ENCODE measurements at places on chromosomes 12 and 14. TPM values are rescaled to one million over a fixed set of nuclear protein-coding genes. Genes with fewer than 3 reads are reported as not detected.

DNA sequence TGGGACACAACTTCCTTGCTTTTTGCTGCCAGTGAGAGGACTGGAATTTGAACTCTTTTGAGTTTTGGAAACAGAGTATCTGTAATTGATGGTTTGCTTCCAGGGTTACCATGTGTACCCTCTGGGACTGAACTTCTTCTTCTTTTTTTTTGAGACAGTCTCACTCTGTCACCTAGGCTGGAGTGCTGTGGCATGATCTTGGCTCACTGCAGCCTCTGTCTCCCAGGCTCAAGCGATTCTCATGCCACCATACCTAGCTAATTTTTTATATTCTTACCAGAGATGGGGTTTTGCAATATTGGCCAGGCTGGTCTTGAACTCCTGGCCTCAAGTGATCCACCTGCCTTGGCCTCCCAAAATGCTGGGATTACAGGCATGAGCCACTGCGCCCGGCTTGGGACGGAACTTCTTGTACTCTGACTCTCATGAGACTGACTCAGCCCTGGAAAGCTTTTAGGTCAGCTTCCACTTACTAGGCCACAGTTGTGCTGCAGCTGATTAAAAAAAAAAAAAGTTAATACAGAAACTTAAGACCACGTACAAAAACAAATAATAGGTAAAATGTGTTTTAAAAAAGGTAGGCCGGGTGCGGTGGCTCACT is 15.8 kb downstream of the SEL1L start:
- DNase-seq, result no peak

DNA sequence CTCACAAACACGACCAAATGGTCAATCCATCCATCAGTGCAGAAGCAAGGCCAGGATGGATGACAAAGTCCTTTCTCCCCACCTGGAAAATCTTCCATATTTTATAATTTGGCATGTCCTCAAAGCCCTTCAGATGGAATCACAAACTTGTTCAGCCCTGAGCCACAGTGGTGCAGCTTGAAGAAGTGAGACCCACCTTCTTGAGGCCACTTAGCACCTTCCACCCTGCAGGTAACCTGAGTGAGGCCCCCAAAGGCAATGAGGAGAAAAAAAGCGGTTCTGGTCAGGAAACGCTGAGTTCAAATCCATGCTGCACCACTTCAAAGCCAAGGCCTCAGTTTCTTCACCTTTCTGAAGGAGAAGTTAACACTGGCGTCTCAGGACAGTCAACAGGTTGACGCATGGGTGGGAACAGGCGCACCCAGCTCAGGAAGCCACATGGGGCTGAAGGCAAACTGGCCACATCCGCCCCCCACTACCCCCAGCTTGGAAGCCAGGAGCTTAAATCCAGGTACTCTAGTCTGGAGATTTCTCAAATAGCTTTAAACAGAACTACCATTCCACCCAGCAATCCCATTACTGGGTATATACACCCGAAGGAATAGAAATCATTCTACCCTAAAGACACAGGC is 320.4 kb downstream of the BCL11B start:
- DNase-seq, result no peak

DNA sequence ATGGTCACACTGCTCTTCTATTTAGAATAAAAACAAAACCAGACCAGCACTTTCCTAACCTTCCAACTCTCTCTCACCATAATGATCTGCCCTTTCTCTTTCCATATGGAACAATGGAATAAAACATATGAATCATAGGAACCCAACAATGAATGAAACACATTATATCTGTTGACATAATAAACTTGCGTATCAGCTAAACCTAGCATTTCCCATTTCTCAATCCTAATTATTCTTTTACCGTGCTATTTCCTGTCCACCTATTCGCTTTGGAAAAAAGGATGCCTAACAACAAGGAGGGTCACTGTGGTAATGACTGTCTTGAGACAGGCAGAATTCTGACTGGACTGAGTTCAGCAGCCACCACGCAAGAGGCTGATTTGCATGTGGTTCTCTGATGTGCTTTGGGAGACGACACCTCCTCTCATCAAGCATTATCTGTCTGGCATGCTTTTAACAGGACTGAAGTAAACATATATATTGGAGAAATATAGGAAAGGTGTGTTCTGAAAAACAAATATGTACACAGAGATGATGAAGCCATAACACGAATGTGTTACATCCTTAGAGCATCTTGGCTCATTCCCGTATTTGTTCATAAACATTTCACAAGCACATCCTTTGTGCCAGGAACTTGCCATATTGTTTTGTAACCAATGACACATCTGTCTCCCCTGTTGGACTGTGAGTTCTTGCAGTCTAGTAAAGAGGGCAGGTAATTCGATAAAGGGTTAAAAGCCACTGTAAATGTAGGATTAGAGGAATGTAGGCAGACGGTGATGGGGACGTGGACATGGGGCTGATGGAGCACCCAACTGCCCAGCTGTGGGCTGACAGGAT is 87.7 kb downstream of the PTPRB start:
- no peak for DNase-seq

DNA sequence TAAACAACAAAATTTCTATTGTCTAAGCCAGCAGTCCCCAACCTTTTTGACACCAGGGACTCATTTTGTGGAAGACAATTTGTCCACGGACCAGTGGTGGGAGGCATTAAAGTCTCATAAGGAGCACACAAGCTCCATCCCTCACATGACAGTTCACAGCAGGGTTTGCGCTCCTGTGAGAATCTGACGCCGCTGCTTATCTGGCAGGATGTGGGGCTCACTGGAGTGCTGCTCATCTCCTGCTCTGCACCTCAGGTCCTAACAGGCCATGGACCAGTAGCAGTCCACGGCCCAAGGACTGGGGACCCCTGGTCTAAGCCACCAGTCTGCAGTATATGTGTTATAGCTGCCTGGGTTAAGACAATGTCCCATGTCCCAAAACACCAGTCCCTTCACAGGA is 27.2 kb downstream of the VCPKMT start:
- DNase-seq, result no peak

GRCh38 chr14:77303417-77304156 is 17.1 kb downstream of the POMT2 start:
- DNase-seq, result no peak

DNA sequence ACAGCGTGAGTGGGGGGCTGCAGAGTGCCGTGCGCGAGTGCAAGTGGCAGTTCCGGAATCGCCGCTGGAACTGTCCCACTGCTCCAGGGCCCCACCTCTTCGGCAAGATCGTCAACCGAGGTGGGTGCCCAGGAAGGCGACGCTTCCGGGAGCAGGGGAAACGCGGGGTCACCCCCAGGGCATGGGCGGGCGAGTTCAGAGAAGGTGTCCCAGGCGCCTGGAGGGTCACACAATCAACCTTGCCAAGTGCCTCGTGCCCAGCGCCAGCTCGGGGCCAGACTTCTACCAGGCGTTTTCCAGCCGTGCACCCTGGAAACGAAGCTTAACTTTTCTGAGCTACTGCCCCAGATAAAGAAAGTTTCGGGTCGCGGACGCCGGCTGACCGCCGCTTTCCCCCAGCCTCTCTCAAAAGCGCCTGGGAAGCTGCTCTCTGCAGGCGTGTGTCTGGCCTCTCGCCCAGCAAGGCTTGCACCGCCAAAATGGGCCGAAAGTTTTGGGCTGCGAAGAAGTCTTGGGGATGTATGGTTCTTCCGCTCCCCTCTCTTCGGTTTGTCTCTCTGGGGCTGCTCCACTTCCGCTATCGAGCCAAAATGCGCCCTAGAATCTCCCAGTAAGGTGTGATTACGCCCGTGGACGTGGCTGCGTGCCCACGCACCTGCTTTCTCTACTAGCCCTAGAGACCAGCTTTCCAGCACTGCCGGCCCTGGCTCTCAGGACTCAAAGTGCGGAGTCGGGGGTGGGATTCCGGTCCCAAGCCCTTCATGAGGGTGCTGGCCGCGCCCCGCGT is 1.7 kb downstream of the WNT1 start:
- DNase-seq, result no peak

- DNase-seq, result no peak
Measured at GRCh38 chr14:35406506-35407305, 2.2 kb upstream of the NFKBIA start.

DNA sequence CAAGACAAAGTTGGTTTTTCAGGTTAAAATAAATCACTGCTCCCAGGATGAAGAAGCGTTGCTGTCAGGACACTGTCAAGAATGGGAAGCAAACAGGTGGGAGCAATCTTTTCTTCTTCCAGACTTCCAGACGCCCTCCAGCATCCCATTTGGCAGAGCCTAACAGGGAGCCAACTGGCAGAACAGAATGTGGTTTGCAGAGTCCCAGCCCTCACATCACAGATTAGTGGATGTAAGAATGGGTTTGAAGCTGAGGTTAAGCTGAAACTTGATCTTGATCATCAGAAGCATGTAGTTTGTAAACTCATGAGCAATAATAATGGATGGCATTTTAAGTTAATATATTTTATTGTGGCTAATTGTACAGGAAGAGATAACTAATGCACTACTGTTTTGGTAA is 636.4 kb downstream of the SLC6A15 start:
- no peak for DNase-seq

DNA sequence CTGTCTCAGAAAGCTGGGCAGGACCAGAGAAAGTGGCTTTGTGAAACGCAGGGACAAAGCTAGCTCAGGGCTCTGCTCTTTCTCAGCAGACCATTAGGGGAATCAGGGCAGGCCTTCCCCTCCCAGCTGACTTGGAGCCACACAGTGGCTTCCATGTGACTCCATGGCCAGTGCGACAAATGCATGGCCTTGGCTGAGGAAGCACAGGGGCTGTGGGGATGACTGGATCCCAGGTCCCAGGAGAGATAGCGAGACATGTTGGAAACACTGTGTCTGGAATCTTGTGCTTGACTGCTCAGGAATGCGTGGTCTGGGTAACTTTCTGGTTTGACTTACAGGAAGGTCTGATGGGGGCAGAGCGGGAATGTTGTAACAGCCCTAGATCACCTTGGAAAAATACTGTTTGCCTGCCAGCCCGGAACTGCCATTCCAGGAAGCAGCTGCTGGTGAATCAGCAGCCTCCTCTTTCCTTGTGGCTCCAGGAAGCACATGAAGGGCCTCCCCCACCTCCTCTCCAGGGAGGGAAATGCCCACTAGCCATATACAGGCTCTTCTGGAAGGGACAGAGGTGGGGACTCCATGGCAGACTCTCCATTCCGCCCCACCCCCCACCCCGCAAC is 133.5 kb upstream of the HIF1A start:
- DNase-seq, result no peak

GRCh38 chr14:87251011-87251410 is 742.0 kb downstream of the GALC start:
- no peak for DNase-seq

- DNase-seq, result no peak
Measured at GRCh38 chr12:53252349-53252916, 15.7 kb upstream of the ESPL1 start.

DNA sequence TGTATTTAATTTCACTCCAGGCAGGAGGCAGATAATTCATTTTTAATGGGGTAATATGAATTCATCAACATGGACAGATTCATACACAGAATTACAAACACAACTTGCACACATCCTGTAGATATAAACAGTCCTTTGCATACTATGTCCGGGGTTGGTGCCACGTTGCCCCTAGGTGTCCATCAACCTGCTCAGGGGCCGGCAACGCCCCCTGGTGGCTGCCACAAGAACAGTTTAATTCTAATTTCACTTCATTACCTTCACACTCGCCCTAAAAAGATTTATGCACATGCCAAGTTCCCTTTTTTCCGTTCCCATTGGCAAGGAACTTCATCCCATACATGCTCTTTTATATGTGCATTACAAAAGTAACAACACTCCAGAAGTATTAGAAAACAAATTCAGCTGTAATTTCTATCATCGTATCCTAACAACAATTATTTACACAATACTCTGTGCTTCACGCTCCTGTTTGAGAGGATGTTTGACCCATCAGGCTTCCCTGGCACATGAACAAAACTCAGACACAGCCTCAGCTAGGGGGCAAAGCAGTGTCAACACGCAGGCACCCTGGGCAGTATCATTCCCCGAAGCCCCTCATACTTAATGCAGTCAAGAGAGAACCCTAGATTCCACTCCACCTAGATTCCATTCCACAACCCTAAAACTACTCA is 15.5 kb downstream of the MANSC1 start:
- DNase-seq, result no peak

- no peak for DNase-seq
Measured at GRCh38 chr12:32264961-32265360, 134.4 kb upstream of the FGD4 start.

- DNase-seq, result no peak
Measured at GRCh38 chr12:46406352-46407027, 33.9 kb upstream of the SLC38A2 start.

GRCh38 chr14:94936401-94936892 is 166.5 kb upstream of the GSC start:
- DNase-seq, result peak; percentile 94

DNA sequence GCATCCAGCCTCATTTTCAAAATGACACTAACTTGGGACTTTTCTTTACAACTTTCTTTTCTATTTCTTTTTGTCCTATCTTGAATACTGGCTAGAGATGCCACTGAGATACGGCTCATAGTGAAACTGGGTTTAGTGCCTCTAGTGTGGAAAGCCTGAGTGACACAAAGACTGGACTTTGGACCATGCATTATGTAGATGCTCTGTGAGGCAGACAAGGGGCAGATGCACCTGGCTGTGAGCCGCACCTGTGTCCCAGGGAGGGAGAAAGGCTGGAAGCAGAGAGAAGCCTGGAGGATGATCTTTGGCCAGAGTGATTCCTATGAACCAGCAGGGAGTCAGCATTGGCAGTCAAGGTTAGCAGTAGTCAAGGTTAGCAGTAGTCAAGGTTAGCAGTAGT is 852.3 kb upstream of the TMEM132C start:
- DNase-seq, result no peak

DNA sequence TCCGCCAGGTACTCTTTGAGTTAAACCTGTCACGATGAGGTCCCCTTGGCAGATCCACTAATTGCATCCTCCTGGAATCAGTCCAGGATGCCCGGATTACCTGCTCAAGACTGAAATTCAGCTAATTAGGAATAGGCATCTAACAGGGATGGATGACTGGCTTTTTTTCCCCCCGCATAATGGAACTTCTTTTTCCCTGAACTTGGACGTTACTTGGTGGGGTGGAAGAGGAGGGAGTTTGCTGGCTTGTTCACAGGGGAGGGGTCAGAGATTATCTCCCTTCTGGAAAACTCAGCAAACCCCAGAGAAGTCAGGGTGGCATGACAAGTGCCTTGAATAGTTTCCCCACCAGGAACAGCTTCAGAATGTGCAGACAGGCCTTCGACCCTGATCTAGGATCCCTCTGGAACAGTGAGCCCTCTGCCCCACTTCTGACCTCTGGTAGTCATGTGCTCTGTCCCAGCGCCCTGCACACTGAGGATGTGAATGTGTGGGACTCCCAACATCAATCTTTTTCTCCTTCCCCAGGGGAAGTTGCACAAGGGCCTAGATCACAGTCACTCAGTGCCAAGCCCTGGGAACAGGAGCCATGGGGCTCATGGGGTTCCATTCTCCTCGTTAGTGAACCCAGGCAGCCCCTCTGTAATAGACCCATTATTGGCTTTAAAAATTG is 142.5 kb downstream of the SMOC1 start:
- no peak for DNase-seq

The MGP gene
- total RNA-seq, result 929 TPM

The SPIC gene
- total RNA-seq, result not detected

The NCOR2 gene
- 188 TPM for total RNA-seq

The TAS2R19 gene
- 1.8 TPM for total RNA-seq

The GPD1 gene
- 0.17 TPM for total RNA-seq

The SLC7A7 gene
- 17.8 TPM for total RNA-seq

The RNASE2 gene
- total RNA-seq, result 2.1 TPM

The FSCB gene
- not detected for total RNA-seq

The PLEKHA5 gene
- 65.1 TPM for total RNA-seq

The KRT74 gene
- total RNA-seq, result not detected

Measured in esophagus muscularis mucosa (tissue), 4 donors.